CD4-positive, alpha-beta T cell treated with Interleukin-2 at 100 ng/mL for 4 hours (primary cell): ENCODE measurements at places on chromosomes 7 and 10.
A peak's percentile ranks its signal among the peaks of the same experiment; 100 is the strongest.

GRCh38 chr7:158977981-158978380, 121.6 kb downstream of the DYNC2I1 start:
- DNase-seq = no peak

DNA sequence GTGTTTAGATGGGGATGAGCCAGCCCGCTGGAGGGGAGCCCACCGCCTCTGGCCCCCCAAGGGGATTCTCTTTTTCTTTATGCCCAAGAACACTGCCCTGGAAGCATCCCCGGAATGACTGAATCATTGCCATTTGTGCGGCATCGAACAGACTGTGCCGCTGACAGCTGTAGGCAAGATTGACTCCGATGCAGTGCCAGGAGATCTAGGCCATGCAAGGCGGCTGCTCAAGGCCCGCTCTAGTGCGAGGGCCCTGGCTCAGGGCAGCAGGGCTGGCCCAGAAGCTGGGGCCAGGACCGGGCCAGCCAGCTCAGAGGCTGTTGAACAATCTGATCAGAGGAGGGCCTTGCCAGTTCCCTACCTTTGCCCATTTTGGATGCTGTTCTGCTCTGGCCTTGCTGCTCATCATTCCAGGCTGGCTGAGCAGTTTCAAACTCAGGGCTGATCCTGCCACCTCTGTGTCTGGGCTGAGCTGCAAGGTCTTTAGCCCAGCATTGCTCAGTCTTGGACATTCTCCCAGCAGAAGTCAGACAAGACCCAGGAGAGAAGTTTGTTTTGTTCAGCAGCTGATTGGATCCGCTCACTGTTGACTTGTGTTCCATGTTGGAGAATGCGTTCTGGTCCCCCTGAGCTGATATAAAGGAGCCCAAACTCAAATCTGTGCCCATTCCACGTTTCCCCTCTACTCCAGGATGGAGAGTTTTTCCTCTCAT, 485.3 kb upstream of the GALNT17 start:
- no peak for DNase-seq

- no peak for DNase-seq
Measured at GRCh38 chr7:158759245-158759614, 54.6 kb upstream of the NCAPG2 start.

DNA sequence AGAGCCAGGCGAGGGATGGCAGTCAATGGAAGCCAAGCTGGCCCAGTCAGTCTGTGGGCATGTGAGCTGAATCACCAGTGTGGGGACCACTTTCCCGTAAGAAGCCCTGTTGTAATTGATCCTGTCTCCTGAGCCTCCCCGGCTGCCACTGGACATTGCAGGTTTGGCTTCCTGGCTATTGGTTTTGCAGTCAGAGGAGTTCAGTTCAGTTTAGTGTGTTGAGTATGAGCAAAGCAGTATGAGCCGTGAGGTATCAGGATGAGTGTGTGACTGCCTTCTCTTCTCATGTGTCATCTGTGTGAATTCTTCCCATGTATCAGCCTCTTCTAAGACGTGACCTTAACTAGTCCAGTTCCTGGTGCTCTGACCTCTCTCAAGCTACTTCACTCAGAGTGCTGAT, 227.4 kb downstream of the PRKG1 start:
- no peak for DNase-seq

DNA sequence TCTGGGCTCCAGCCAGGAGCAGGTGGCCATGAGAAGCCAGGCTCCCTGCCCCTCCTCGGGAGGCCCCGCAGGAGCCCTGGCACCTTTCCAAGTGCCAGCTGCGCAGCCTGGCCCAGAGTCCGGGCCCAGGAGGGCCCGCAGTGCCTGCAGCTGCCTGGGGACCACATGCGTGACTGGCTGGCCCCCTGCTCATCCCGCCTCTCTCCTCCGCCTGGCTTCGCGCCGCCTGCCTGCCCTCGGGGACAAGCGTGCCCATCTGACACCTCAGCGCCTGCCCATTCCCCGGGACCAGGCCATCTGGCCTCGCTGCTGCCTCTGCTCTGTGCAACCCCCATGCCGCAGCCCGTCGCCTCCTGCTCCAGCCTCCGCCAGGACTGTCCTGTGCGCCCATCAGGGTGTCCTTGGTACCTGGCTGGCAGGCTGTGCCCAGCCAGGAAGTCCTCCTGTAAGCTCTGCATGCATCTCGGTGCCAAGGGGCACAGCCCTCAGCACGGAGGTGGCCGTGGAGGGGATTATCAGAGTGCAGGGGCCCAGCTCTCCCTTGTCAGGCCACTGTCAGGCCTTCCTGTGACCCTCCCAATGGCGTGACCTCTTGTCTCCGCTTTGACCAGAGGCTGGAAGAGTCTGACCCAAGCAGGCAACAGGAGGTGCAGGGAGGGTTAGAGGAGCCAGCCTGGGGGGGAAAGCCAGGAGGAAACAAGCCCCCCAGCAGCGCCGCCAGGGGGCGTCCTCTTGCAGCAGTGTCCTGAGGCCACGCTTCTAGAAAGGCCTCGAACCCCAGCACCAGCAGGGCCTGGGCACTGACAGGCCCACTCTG, 50.5 kb downstream of the TMEM209 start:
- DNase-seq = no peak

- DNase-seq = no peak
Measured at GRCh38 chr7:148245381-148245780, 345.2 kb upstream of the C7orf33 start.

- DNase-seq = no peak
Measured at GRCh38 chr10:15712883-15713282, 6.8 kb downstream of the ITGA8 start.

- DNase-seq = no peak
Measured at GRCh38 chr7:142298009-142298408, 40.2 kb upstream of the PRSS58 start.

DNA sequence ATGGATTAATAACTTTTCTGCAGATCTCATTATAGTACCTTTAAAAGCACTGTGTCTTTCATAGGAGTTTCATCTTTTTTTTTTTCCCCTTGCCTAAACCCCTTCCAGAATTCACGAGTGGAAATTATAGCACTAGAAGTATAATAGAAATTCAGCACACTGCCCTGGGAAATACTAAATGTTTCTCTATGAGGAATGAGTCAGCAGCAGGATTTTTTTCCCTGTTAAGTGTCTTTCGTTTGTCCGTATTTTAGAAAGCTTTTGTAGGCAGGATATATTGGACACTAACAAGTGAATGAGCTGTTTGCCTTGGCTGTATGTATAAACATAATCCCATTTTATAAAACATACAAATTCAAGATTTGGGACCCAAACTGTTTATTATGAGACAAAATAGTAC, 105.8 kb downstream of the EXOC4 start:
- no peak for DNase-seq

GRCh38 chr10:119319920-119320258, 112.5 kb downstream of the GRK5 start:
- no peak for DNase-seq

DNA sequence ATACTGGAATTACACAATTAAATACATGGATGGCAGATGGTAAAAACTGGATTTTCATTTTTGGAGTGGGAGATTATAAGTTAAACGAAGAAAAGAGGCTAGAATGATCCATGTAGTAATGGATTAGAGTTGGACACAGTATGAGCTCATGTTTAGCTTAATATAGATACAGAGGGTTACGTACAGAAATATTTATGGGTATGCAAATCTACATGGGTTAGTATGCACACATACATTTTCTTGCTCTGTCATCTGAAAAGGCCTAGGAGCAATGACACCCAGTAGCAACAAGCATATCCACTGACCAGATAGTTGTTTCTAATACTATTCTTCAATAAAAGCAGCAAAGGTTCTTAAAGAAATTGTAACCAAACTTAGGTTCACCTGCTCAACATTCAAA, 366.4 kb downstream of the SEMA3D start:
- DNase-seq = no peak

DNA sequence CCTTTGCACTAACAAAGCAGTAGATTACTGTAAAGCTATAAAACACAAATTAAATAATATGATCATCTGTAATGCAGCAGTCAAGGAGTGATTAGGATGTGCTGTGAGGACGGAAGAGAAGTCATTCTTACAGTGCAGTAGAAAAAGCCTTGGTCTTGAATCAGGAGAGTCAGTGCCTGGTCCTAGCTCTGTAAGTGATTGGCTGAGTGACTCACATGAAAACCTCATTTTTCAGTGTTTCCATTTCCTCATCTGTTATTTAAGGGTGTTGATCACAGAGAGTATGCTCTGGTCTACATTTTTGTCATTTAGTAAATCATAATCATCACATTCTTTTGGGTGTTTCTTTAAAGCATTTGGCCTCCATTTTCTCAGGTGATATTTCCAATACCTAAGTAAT, 717.8 kb downstream of the LRMDA start:
- no peak for DNase-seq

DNA sequence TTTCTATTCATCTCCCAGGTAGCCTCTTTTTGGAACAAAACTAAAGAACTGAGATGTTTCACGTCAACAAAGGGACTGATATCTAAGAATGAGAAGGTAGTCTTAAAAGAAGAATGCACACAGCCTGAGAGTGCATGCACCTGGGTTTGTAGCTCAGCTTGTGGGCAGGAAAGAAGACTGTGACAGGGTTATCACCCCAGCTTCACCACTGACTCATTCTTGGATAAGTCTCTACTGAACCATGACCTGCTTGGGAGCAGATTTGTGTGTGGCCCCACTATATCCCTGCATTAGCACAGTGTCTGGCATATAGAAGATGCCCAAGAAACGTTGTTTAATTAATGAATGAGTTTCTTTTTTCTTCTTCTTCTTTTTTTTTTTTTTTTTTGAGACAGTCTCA, 187.5 kb downstream of the GPAM start:
- no peak for DNase-seq

GRCh38 chr10:100531761-100532160, 2.1 kb upstream of the NDUFB8 start:
- no peak for DNase-seq

DNA sequence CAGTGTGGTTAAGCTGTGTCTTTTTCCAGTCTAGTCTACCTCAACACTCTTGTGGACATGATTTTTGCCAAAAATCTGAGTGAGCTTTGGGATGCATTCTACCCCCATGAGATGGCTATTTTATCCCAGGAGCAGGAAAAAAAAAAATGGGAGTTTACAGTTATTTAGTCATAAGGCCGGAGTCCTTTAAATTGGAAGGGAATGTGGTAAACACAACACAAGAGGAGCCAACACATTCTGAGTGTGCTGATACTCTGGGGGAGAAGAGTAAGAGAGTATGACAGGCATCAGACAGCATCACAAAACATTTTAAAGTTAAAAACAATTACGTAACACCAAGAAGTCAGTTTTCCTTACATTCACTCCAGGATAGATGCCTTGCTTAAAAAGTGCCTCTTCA, 46.1 kb downstream of the C1GALT1 start:
- no peak for DNase-seq

GRCh38 chr10:73494213-73494612, 1.6 kb downstream of the PPP3CB start:
- DNase-seq = no peak

DNA sequence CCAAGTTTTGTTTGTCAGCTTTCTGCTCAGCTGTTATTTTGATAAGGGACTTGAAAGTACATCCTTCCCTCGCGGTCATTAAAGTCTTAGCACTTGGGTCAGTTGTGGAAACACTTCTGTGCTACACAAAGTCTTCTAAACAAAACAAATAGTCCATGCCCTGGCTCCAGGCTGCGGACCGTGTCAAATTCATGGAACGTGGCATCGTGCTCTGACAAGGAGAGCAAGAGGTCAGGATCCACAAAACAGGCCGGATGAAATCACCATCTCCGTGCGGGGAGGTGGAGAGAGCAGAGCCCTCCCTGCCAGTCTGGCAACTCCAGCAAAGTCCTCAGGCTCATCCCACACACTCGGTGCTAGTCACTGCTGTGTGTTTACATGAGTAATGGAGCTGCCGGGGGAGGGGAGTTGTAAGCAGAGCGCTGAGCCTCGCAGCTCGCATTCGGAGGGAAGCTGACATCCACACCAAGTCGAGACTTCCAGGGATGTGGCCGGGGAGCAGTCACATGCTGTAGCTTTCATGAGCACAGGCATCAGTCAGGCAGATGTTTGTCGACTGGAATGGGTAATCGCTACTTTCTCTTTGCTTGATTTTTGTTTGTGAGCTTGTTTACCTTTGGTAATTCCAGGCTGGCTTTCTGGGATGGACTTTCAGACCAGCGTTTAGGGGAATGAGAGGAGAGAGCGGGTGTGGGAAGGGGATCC, 147.6 kb downstream of the ARID5B start:
- DNase-seq = peak; percentile 72

DNA sequence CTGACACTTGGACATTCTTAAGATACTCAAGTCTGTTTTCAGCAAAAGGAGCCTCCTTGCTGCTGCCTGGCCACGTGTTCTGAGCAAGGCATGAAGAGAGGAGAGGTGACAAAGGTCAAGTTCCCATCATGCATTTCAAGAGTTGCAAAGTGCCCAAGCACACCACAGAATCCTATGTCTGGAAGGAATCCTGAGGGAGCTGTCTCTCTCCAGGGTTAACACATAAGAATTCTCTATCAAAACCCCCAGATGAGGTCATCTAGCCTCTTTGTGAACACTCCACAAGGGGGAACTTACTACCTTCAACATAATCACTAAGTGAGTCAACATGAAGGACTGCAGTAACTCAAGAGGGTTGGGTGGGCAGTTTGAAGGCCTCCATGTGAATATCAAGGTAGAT, 155.5 kb downstream of the RNF216 start:
- no peak for DNase-seq

- no peak for DNase-seq
Measured at GRCh38 chr7:27254625-27255024, 12.0 kb downstream of the EVX1 start.

- peak; percentile 5 for DNase-seq
Measured at GRCh38 chr10:95655571-95656290, 780 bp downstream of the ALDH18A1 start.

DNA sequence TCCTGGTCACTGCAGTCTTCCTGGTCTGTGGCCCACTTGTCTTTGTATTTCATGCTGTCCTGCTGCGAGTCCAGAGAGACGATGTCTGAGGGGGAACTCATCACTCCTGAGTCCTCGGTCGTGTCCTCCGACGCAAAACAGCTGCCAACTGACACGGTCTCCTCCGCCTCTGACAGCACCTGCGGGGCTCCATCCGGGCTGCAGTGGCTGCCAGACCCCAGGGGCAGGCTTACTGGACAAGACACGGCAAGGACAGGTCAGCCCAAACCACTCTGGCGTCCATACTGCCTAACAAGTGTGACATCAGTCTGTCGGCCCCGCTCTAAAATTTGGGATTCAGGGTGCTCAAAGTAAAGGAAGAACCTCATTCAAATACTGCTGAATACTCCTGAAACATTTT, 260.8 kb upstream of the GRB10 start:
- no peak for DNase-seq

- DNase-seq = no peak
Measured at GRCh38 chr7:30985756-30986155, 22.0 kb downstream of the GHRHR start.

GRCh38 chr10:878895-879294, 52.6 kb downstream of the LARP4B start:
- no peak for DNase-seq

- DNase-seq = peak; percentile 70
Measured at GRCh38 chr10:63217120-63217605, 84.0 kb downstream of the NRBF2 start.

GRCh38 chr10:122419016-122419415, 35.4 kb upstream of the ARMS2 start:
- no peak for DNase-seq

DNA sequence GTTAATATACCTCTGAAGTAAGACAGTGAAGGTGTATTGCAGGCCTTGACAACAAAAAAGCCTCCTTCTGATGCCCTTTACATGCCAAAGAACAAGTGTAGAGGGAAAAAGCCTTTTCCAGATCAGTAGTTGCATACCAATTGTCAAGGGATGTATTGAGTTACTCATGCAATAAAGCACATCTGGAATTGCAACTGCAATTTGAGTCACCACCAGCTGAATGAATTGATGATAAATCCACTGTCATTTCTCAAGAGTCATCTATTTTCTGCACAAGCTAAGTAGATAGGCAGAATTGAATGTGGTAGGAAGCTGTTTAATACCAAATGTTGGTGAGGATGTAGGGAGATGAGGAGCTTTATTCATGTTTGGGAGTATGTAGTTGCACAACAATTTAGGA, 325.9 kb upstream of the SMIM30 start:
- DNase-seq = no peak
